SJCRH30 (cell line): ENCODE measurements at places on chromosomes 7 and 10. TPM values are rescaled to one million over a fixed set of nuclear protein-coding genes. Genes with fewer than 3 reads are reported as not detected.

Gene GNAI1
- total RNA-seq: 39.4 and 44.0 TPM in 2 replicates

GRCh38 chr10:74824900-74825370 lies 1.5 kb upstream of the KAT6B start:
- peak; percentile 49 for DNase-seq

- no peak for DNase-seq
These were observed 28.5 kb downstream of the PPP2R2D start for GRCh38 chr10:131929122-131929845.

Gene TUBB8
- total RNA-seq: not detected in 2 replicates

GRCh38 chr10:118925404-118926071 lies 104.0 kb upstream of the NANOS1 start:
- no peak for DNase-seq
